ENCODE measurements at places on chromosomes 7 and 10.

- no peak for ATAC-seq
These were observed 55.8 kb upstream of the EXOC4 start for GRCh38 chr7:133196856-133197612.

DNA sequence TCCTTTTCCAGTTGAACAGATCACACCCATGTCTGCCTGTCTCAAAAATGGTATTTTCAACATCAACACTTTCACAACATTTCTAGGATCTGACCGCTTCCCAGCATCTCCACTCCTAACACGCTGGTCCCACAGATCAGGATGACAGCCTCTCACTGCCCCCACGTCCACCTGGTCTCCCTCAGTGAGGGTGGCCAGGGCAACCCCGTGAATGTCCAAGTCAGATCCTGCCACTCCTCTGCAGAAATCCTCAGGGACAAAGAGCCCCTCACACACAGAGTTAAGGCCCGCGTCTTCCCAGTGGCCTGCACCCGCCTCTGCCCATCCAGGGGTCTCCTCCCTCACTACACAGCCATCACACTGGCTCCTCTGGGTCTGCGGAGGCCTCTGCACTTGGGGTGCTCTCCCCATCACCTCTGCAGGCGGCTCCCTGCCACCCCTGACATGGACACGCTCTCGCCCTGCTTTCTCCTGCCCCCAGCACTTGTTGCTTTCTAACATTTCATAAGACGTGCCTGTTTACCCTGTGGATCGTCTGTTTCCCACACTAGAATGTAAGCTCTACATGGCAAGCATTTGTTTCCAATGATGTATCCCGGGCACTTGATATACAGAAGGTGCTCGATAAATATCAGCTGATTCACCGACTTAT is 20.0 kb downstream of the GNA12 start:
- ATAC-seq, result no peak

GRCh38 chr7:123795917-123796316 is 47.1 kb upstream of the WASL start:
- ATAC-seq, result no peak

DNA sequence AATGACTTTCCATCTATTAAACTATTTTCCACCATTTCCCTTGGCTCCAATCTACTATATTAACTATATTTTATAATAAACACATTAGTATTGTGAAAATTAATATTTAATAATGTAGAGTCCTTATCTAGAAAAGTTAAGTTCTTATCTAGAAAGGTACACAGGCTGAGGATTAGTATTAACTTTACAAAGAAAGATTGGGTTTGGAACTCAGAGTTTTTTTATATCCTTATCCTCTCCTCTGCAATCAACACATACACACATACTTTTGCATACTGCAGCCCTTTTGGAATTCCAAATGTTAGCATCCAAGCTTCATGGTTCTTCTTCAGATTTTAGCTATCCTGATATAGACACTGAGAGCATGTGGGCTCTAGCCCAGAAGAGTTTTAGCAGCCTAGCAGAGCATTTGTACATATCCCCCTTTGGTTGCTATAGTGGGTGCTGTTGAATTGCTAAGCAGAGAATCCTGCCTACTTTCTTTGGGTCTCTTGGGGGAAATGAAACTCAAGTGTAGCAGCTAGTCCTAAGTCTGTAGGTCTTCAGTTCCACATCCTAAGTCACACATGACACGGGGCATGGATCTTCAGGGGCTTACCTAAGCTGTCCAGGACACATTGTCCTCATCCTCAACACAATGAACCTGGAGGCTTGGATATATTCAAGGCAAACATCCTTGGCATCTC is 874.6 kb downstream of the LRMDA start:
- no peak for ATAC-seq

DNA sequence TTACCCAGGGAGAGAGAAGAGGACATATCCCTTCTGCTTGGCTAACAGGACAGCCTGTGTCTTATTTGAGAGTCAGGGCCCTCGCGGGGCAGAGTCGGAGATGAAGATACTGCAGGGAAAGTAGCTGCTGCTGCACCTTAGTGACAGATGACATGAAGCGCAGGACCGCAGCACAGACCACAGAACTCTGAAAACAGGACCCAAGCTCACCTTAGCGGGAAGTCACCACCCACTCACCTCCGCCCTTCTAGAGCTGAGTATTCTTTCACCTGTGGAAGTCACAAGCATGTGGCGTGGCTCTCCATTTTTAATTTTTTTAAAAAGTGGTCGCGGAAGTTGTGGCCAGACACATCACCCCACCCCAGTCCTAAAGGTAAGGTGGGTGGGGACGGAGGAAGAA is 191.4 kb downstream of the FAM107B start:
- ATAC-seq, result peak; percentile 74

GRCh38 chr7:118349604-118350003 is 125.1 kb downstream of the ANKRD7 start:
- ATAC-seq, result no peak

DNA sequence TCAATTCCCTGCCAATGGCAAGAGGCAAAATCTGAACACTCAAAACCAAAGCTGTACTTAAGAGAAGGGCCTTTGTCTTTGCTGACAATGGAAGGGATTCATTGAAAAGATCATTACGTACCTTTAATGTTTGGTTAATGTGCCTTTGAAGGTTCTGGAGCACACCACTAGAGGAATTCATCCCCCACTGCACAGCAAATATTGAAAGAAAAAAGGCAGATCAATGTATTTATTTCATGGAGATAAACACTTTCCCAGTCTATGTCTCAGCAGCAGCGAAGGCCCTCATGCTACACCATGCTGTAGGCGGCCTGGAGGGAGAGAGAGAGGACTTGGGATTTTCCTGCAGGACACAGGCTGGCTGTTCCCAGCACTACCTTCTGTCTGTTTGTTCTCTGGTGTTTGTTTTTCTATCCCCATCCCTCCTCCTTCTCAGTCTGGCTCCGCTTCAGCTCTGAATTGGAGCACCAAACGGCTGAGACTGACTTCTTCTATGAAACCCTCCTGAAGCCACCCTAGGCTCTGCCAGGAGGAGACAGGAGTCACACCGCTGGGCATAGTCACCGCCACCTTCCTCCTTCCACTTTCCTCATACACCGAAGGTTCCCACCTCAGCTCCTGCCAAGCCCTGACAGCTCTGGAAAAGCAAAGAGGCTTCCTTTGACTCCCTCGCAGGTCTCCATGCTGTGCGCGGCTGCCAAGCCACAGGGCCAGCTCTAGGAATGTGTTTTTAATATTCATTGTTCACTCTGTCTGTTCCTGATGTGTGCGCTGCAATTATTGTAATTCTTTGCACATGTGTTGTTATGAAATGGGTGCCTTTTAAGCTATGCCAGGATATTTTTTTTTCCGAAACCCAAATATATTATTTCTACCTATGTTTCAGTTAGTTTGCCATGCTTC is 301.5 kb downstream of the FZD1 start:
- ATAC-seq, result no peak

DNA sequence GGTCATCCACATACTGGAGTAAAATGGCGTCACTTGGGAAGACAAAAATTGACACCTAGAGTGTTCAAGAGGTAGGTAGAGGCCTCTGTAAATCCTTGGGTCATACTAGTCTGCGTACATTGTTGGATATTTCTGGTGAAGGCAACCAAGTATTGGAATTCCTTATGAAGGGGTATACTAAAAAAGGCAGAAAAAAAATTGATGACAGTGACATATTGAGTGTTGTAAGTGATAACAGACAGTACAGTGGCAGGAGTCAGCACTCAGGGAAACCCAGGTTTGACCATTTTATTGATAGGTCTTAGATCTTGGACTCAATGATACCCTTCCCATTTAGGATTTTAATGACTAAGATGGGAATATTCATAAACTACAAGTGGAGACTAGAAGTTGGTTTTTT is 359.1 kb upstream of the VSTM2A start:
- ATAC-seq, result no peak

DNA sequence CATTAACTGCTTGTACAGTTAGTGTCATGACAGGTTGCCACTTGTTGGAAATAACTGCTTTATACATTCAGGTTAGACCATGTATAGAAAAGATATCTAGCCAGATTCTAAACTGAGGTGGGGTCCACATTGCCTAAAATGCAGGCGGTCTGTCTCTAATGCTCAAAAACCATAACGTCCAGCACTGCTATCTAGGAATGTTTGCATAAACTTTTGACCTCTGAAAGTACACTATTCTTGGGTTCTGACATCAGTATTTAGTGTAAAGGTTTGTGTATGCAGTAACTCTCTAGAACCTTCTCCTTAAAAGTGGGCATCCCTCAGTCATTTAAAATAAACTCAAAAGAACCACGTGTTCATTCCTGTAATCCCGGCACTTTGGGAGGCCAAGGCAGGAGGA is 10.3 kb upstream of the FAM171A1 start:
- no peak for ATAC-seq

- ATAC-seq, result no peak
These were observed 92.6 kb downstream of the PTEN start for GRCh38 chr10:87956055-87956454.

DNA sequence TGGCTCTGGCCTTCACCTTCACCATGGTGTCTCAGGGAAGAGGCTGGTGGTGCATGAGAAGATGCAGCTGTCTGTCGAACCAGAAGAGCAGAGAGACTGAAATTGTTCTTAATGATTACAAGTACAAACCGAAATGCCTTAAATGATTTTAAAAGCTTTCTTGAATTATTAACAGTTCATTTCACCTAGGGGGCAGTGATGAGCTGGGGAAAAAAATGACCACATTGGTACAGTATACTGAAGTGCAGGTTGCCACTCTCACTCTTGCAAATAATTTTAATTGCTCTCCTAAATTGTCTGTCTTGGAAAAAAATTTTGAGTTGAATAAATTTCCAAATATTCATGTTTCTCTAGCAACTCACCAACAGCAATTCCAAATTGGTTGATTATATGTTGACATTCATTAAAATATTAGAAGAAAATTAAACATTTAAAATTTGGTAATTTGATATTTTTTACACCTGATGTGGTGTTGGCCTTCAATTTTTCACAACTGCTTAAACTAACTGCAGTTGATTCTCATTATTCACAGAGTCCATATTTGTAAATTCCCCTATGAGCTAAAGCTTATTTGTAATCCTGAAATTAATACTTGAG is 692.6 kb downstream of the ZWINT start:
- ATAC-seq, result no peak

GRCh38 chr10:48493083-48493871 is 111.6 kb downstream of the ARHGAP22 start:
- ATAC-seq, result no peak

GRCh38 chr10:114504769-114505579 is 100.7 kb upstream of the AFAP1L2 start:
- ATAC-seq, result no peak

DNA sequence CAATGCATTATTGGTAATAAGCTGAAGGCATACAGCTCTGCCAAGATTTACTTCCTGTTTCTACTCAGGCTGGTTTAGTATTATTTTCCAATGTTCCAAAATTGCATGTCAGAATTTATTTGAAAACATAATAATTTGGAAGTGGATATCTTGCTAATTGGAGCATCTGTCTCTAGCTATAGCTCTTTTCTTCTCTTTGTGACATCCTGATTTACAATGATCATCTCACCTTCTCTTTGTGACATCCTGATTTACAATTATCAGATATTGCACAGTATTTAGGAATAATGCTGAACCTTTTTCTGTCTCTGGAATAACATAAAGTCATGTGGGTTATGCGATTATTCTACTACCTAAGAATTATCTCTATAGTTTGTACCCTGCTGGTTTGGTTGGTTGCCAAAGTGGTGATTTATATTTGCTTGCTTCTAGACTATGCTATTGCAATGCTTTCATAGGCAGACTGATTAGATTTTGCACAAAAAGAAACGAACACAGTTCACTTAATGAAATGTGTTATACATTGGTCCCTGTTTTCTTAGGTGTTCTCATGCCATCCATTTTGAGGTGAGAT is 44.3 kb upstream of the CABCOCO1 start:
- no peak for ATAC-seq

- no peak for ATAC-seq
These were observed 15.6 kb downstream of the ARHGAP22 start for GRCh38 chr10:48589266-48589665.

DNA sequence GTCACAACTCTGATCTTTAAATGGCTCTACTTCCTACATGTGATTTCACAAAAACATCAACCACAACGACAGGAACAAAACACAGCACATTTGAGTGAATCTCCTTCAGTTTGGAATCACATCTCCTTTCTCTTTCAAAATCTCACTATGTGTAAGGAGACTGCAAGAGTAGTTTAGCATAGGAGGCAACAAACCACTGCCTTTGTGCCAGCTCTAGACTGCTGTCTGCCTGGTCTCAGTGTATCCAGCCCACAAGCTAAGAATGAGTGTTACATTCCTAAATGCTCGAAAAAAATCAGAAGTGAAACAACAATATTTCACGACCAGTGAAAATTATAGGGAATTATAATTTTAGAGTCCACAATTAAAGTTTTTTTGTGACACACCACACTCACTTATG is 217.0 kb upstream of the STEAP4 start:
- no peak for ATAC-seq

- no peak for ATAC-seq
These were observed 255.7 kb upstream of the MKLN1 start for GRCh38 chr7:131071786-131072504.

DNA sequence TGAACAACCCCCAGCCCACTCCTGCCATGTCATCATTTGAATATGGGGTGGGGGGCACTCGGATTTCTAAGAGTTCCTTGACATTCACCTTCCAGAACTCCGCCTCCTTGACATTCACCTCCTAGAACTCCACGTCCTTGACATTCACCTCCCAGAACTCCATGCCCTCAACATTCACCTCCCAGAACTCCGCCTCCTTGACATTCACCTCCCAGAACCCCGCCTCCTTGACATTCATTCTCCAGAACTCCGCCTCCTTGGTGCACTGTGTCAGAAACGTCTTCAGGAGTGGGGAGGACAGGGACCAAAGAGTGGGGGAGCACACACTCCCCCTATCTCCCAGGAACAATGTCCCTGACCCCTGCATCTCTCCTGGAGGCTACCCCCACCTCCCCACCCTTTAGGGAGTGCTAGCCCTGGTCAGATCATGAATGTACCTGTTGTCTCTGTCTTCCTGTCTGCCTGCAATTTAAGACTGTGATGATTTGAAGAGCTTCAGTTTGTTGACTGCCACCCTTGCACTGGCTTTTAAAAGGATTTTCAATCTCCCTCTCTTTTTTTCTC is 110.1 kb downstream of the NPTX2 start:
- ATAC-seq, result no peak

- no peak for ATAC-seq
These were observed 1002.3 kb upstream of the KCND2 start for GRCh38 chr7:119270644-119271043.

All from activated CD4-positive, CD25-positive, alpha-beta regulatory T cell treated with anti-CD3 and anti-CD28 coated beads, Interleukin-2, amount 50 U/mL, for 24 hours (primary cell).